ENCODE measurements at places on chromosomes 3 and 15. TPM values are rescaled to one million over a fixed set of nuclear protein-coding genes. Genes with fewer than 3 reads are reported as not detected.

The DPPA2 gene
- not detected for total RNA-seq

The DUOX1 gene
- 0.06 TPM for total RNA-seq

DNA sequence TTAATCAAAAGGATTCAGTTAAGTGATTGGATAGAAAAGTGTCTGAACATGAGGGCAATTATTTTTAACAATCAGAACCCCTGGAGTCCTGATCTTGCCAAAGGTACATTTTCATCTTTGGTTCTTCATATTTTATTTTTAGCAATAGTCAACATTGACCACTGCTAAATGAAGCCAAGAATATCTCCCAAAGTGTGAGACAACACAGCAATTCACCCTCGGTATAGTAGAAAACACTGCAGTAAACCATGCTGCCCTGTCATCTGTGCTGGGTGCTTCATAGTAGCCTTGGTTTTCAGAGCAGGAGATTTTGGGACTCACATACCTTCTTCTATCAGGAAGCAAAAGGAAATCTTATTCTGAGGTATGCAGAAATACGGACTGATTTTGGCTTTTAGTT, 47.2 kb upstream of the PARL start:
- no peak for DNase-seq

GRCh38 chr3:15023719-15024118, 41.4 kb downstream of the MRPS25 start:
- DNase-seq = no peak

DNA sequence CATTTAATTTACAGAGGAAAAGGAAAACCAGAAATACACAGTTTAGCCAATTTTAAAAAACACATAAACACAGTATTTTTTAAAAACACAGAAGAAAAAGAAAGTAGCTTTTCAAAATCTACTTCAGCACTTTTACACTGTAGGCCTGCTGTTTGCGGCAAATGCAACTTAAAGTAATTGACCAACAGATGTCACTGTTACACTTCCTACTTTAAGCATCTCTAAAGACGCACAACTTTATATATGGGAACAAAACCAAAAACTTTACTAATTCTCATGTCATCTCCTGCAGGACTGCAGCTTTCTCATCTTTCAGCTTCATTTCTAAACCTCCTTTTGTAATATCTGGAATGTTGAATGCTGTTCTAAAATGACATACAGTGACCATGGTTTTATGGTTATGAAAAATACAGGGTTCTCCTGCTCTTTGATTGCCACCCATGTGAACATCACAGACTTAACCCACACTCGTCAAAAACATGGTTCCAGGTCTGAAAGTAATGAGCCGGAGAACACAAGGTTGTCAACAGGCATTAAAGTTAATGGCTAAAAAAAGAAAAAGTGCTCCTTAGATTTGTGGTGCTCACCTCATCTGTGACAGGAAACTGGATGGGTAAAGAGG, 107.9 kb downstream of the FMN1 start:
- DNase-seq = no peak

GRCh38 chr3:31369637-31370379, 162.9 kb upstream of the STT3B start:
- DNase-seq = no peak

GRCh38 chr15:85587707-85588411, 206.9 kb downstream of the KLHL25 start:
- no peak for DNase-seq

DNA sequence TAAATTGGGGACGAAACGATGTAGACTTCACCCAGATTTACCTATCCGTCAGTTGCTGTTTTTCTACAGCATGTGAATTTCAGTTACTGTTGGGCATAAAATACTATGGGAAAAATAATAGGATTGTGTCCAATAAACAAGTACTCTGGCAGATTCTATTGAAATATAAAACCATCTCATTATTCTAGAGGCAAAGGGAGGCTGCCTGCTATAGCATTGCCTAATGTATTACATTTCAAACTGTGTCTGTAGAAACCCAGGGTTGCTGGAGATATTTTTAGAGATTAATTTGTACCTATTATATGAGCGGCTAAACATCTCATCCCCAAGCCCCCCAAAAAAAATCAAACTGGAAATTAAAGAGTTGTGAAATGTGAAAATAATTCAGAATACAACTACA, 159.6 kb upstream of the IL12A start:
- no peak for DNase-seq

DNA sequence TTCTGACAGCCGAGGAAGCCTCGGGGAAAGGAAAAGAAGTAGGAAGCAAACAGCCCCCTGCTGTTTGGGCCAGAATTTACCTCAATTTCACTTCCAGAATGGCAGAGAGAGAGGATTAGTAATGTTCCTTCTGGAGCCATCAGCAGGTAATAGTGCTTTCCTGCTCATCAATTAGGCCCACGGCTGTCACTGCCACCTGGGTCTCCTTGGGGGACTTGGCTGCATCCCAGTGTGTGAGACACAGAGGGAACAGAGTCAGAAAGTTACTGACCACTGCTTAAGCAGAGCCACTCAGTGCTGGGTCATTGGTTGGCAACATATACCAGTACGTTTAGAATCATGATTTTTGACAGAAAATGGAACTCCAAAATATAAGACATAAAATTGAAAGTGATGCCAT, 397.0 kb downstream of the EPHA3 start:
- DNase-seq = no peak

- DNase-seq = no peak
These were observed 147.2 kb upstream of the TPM1 start for GRCh38 chr15:62895139-62895866.

- no peak for DNase-seq
These were observed 26.8 kb downstream of the POLG start for GRCh38 chr15:89307791-89308190.

DNA sequence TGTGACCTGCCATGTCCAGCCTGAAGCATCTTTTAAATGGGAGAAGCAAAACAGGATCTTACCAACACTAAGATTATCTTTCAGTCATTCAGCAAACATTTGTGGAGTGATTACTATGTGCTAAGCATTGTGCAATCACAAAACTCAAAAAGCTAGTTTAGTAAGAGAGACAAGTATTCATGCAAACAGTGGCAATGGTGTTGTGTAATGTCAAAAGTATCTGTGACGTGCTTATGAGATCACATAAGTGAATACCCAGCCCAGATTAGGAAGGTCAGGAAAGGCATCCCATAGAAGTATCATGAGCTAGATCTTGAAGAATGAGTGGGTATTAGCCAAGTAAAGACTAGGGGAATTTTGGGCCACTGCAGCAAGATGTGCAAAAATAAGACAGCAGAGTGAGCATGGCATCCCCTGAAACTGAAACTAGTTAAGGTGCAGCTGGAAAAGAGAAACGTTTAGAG, 32.1 kb downstream of the SEC62 start:
- DNase-seq = no peak
